Suppressor macrophage (primary cell): ENCODE measurements at places on chromosomes 5 and 9.
A peak's percentile ranks its signal among the peaks of the same experiment; 100 is the strongest.

- DNase-seq, result peak; percentile 34
These were observed 195.9 kb downstream of the TMEM38B start for GRCh38 chr9:105890046-105890822.

DNA sequence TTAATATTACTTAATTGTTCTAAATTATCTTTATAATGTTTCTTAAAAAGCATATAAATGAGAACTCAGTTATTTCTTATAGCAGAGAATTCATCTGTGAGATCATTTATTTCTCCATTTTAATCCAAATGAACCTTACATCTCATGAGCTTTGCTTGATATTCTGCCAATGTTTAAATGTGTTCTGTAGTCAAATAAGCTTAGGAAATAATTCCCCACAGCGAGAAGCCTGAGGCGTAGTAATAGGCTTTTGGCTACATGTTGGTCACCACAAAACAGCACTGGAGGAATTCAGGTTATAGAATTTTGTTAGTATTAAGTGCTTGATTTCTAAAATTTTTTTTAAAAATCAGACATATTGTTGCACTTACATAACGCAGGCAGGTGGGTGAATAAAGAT is 585.3 kb upstream of the RORB start:
- DNase-seq, result no peak

GRCh38 chr5:59238126-59238902 is 655.2 kb downstream of the PDE4D start:
- DNase-seq, result no peak

DNA sequence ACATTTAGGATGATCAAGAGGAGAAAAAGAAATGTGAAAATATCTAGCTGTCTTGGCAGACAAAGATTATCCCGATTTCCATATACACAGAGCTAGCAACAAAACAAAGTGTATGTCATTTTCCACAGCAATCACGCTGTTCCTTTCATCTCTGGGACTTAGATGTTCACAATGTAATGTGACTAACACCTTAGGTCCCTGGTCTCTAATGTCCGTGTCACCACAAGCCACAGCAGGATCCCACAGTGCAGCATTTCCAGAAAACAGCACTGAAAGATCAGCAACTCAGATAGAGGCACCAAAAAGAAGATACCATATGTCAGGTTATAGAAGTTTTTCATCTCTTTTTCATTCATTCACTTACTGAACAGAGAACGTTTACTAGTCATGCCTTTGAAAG is 118.0 kb upstream of the TNPO1 start:
- DNase-seq, result no peak

- DNase-seq, result no peak
These were observed 428.2 kb upstream of the IRX4 start for GRCh38 chr5:2310946-2311345.

GRCh38 chr9:131323629-131324028 is 34.1 kb downstream of the PLPP7 start:
- DNase-seq, result no peak

- DNase-seq, result peak; percentile 73
These were observed 215.7 kb upstream of the ELL2 start for GRCh38 chr5:96177303-96177869.

DNA sequence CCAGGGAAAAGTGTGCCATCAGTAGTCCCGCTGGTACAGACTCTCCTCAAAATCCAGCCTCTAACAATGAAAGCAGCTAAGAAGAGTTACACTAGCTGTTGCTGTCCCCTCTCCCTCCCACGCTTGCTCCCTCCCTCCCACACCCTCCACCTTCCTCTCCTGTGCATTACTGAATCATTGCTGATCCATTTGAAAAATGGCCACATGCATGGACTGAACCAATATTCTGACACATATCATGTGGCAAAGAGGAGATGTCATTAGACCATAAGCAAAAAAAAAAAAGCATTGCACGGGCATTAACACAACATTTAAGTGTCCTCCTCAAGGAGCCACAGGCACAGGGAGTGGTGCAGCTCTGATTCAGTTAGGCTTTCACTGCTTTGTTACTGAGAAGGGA is 37.9 kb downstream of the LHFPL2 start:
- DNase-seq, result peak; percentile 59

- DNase-seq, result no peak
These were observed 172.2 kb downstream of the HSD17B3 start for GRCh38 chr9:96129747-96130146.

- DNase-seq, result no peak
These were observed 160.9 kb downstream of the LURAP1L start for GRCh38 chr9:12935714-12936113.

DNA sequence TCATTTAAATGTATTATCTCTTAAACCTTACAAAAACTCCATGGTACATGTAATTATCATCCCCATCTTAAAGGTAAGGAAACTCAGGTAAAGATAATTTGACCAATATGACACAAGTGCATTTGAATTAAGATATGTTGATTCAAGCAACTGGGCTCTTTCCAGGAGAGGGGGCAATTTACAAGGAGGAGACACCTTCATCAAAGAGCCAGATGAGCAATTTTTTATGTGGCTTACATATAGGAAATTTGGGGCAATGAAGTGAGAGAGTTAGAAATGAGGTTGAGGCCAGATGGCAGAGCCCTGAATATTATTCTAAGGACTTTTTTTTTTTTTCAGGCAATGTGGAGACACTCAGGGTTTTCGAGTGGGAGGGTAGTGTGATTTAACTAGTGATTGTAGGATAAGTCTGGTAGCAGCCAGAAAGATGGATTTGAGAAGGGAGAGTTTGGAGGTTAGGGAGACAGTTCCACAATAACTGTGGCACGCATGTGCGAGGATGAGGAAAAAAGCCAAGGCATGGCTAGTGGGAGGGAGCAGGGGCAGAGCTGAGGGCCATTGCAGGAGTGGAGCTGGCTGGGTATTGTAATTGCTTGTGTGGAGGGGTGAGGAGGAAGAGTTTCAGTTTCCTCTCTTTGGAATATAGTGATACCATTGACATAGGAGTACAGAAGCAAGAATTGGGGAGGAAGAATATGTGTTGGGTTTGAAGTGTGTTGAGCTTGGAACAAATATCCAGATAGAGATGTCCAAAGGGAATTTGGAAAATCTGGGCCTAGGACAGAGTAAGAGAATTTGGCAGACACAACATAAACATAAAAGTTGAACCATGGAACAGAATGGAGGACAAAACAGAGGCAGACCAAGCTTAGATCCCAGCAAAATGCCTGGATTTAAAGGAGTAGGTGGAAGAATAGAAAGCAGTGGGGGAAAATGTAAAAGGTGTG is 72.0 kb downstream of the ACTBL2 start:
- DNase-seq, result no peak

DNA sequence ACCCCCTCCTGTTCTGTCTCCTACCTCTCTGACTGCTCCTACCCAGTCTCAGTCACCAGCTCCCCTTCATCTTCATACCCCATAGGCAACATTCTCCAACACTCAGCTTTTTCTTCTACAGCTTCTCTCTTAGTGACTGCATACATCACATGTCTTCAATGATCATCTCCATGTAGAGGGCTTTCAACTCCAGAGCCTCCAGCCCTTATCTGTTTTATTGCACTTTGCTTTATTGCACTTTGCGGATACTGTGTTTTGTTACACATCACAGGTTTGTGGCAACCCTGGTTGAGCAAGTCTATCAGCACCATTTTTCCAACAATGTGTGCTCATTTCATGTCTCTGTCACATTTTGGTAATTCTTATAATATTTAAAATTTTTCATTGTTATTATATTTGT is 230.7 kb downstream of the DEPDC1B start:
- no peak for DNase-seq

DNA sequence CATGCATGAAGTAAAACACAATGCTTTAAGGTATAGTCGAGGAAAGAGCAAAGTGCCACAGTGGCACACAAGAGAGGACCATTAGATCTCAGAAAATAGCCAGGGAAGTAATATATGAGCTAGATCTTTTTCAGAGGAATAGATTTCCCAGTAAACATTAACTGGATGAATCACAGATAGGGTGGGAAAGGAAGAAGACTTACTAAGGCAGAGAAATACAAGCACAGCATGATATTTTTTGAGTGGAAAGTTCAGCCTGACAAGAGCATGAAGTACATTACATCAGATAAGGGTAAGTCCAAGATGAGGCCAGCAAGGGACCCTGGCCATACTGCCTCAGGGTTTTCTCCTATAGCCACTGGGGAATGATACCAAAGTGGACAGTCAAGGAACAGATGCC is 804.6 kb upstream of the DMAC1 start:
- DNase-seq, result no peak

DNA sequence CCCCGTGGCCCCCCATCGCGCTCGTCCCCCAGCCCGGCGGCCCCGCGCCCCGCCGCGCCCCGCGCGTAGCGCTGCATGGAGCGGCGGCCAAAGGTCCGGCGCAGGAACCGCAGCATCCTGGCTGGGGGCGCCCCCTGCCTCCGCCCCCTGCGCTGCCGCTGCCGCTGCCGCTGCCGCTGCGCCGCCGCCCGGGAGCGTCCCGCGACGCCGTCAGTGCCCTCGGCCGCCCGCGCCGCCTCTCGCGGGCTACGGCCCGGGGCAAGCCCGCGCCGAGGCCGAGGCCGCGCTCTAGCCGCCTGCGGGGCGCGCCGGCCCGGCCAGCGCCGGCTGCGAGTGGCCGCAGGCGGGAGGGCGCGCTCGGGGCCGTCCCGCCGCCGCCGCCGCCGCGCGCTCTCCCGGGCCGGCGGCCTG is 523 bp downstream of the EPB41L4B start:
- no peak for DNase-seq

DNA sequence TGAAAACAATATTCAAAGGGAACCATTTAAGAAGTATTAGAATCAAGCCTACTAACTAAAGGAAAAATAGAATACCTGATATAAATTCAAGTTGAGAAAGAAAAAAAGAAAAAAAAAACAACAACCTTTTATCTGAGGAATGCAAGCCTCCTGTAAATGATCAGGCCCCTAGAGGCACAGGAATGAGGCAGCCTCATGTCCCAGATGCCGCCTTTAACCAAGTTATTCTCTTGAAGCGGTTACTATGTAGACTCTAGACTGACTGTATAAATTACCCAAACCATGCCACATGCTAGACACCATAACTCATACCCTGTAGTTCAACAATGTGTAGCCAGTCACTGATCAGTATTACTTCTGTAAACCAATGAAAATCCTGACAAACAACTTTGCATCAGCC is 929.6 kb downstream of the TAF11L14 start:
- no peak for DNase-seq

DNA sequence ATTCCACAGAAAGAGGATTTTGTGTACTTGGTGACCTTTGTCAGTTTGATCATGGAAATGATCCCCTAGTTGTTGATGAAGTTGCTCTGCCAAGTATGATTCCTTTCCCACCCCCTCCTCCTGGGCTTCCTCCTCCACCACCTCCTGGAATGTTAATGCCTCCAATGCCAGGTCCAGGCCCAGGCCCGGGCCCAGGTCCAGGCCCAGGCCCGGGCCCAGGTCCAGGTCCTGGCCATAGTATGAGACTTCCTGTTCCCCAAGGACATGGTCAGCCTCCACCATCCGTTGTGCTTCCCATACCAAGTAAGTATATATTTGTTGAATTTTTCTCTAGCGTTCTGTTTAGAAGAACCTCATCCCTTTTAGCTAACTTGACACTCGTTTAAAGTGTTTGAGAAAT is 30.0 kb downstream of the RBM27 start:
- no peak for DNase-seq
